ENCODE measurements at places on chromosomes 5 and 9.

DNA sequence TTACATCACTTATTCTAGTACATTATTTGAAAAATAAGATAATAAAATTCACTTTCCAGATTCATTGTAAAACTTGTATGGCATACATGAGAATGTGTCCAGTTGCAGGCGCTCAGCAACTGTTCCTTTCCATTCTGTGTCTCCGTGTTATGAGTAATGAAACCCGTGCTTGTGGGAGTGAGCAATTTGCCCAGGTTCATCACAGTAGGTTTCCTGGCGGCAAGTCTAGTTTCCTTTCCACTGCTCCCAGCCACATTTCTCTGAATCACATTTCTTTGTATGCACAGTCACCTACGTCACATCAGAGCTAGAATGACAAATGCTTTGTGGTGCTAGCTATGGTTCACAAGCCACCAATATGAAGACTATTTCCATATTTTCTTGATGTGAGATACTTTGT, 39.9 kb downstream of the MOCS2 start:
- peak; percentile 8 for DNase-seq

GRCh38 chr5:34657274-34657921, 1.3 kb downstream of the RAI14 start:
- no peak for DNase-seq

- no peak for DNase-seq
Measured at GRCh38 chr9:23379842-23380241, 446.2 kb downstream of the ELAVL2 start.

DNA sequence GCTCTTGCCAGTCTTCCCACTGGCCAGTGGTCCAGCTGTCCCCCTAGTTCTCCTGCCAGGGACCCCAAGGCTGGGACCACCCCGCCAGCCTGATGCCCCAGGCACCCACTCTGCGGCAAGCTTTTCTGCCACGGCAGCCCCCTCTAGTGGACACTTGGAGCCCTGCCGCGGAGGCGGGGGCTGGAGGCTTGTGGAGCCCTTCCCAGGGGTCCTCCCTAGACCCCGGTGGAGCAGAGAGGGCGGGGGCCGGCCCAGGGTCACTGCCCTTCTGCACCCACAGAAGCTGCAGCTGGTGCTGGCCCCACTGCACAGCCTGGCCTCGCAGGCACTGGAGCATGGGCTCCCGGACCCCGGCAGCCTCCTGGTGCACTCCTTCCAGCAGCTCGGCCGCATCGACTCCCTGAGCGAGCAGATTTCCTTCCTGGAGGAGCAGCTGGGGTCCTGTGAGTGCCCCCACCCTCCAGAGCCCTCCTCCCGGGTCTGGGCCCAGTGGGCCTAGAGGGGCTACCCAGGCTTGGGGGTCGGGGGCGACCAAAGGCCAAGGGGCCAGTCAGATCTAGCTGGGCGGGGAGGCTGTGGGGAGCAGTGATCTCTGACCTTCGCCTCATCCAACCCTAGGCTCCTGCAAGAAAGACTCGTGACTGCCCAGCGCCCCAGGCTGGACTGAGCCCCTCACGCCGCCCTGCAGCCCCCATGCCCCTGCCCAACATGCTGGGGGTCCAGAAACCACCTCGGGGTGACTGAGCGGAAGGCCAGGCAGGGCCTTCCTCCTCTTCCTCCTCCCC, 9.1 kb downstream of the EGFL7 start:
- no peak for DNase-seq

GRCh38 chr5:113237893-113238292, 196.9 kb downstream of the TSSK1B start:
- DNase-seq: no peak

- no peak for DNase-seq
Measured at GRCh38 chr9:126448136-126448535, 121.5 kb downstream of the MVB12B start.

DNA sequence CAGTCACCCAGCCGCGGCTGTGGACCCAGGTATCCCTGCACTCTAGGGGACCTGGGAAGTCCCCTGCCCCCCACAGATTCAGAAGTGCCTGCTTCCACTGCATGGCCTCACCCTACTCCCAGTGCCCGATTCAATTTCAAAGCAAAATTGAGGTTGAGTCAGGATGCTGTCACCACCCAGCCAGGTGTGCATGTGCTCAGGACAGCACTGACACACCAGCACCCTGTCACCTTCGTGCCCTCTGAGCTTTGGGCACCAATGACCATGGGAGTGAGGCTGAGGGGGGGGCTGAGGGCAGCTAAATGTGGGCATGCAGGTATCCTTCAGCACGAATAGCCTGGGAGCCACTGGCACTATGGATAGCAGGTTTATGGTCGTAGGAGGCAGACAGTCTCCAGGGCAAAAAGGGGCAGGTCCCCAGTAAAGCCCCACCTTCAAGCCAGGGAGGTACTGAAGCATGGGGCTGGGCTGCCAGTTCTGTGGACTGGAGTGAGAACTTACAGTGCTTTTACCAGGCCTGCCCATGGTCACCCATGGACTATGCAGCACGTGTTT, 1151.6 kb upstream of the CDH6 start:
- DNase-seq: no peak

- no peak for DNase-seq
Measured at GRCh38 chr9:134323741-134324358, 2.4 kb upstream of the RXRA start.

- no peak for DNase-seq
Measured at GRCh38 chr9:16869882-16870595, 431 bp downstream of the BNC2 start.

- DNase-seq: no peak
Measured at GRCh38 chr5:28648108-28648507, 1609.7 kb upstream of the CDH9 start.

DNA sequence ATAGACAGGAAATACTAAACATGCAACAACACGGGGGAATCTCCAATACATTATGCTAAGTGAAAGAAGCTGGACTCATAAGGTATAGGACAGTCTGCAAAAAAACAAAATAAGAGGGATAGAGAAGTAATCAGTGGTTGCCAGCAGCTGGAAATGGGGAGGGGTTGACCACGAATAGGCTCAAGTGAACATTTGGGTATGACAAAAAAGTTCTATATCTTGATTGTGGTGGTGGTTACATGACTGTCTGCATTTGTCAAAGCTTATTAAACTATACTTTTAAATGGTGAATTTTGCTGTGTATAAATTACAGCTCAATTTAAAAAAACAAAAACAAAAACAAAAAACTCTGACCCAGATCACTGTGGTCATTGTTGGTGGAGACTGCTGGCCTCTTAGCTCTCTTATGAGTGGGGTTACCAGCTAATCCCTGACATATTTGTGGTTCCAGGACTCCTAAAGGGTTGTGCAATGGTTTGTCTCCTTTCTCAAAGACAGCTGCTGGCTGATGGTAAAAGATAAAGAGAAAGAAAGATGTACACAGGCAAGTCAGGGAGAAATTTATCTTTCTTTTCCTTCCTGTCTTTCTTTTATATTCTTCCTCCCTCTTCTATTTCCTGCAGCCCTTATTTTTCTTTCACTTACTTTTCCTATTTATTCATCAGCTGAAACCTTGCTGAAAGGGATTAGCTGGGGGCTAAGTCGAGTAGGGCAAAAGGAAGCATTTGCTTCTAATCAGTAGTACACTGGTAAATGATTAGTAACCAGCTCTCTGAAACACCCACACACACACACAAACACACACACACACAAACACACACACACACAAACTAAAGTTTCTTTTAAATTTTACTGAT, 42.6 kb upstream of the APC start:
- no peak for DNase-seq

DNA sequence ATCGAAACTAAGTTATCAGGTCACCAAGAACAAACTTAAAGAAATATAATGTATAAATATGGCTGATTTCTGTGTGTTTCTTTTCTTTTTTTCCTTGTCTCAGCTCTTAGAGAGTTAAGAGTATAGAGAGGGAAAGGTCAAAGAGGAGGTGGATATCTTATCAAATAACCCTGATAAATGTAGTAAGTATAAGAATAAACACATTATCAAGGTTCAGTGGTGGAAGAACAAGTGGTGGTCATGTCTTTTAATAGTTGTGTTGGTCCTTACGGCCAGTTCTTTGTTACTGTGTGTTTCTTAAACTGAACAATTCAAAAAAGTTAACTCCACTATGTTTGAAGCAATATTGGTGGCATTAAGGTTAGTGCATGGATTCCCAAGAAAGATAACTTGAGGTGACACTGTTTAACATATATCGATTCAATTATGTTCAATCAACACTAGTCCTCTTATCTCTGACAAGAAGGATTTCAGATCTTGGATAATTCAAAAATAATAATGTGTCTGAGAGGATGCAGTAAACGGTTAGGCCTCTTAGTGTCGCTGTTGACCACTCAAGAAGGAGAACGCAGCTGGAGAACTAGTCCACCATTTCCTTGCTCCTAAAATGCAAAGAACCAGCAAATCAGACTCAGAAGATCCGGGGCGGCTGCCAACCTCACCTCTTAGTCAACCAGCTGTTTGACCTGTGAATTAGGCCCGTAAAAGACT, at the start of gene PCDHGA3:
TSS of gene PCDHGA3 (plus strand) at position 588 of the 711 bp plus-strand sequence. CDS start 205 bp downstream, outside the sequence.
- DNase-seq: no peak

DNA sequence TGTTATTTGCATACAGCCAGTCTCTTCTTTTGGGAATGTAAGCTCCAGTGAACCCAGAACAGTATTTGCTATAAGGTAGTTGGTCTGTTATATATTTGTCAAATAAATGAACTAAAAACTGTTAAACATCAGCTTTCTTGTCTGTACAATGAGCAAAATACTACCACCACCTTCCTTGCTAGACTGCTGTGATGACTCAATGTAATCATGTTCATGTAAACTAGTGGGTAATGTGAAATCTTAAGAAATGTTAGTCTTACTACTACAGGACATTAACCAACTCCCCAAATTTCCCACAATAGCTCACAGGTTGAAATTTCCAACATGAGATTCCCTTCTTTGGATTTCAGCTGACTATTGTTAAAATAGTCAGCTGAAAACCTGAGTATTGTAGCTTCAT, 176.1 kb downstream of the TRPM3 start:
- DNase-seq: no peak

- DNase-seq: no peak
Measured at GRCh38 chr5:143376911-143377813, 26.3 kb downstream of the NR3C1 start.

GRCh38 chr9:89400403-89401116, 82.3 kb downstream of the SECISBP2 start:
- no peak for DNase-seq

- DNase-seq: no peak
Measured at GRCh38 chr9:90972057-90972456, 170.4 kb downstream of the SYK start.

- DNase-seq: peak; percentile 20
Measured at GRCh38 chr5:77957-78804, 13.8 kb upstream of the PLEKHG4B start.

- DNase-seq: no peak
Measured at GRCh38 chr9:93132287-93132927, 1.6 kb downstream of the NINJ1 start.

DNA sequence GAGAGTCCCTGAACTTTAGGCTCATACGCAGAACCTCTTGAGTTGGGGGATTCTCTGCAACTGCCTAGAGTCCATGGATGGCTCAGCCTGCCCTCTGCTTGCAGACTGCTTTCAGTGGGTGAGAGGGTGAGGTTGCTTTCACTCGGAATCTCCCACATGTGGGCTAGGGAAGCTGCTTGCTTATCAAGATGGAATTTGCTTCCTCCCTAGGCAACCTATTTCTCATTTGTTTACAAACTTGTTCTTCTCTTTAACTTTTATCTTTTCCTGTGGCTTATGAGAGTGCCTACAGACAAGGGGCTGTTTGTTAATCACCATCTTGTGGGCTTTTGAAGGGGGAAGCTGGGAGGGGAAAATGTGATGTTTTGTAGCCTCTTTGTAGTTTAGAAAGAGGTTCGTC, 10.0 kb downstream of the TLE4 start:
- no peak for DNase-seq

GRCh38 chr5:73104326-73104725, 16.0 kb upstream of the TMEM171 start:
- no peak for DNase-seq

DNA sequence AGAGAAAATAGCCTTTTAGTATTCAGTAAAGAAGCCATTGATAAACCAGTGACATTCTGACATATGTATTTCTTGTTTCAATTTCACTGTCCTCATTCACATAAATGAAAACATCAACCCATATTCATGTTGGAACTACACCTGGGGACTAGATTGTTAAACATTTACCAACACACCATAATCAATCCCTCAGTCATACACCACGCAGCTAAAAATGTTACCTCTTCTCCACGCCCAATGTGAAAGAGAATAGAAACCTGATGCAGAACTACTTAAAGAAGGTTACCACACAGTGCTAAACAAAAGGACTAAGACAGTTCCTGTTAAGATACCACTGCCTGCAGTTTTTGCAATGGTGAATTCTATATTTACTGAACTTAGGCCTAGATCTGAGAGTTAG, 518.9 kb downstream of the PRELID2 start:
- no peak for DNase-seq

DNA sequence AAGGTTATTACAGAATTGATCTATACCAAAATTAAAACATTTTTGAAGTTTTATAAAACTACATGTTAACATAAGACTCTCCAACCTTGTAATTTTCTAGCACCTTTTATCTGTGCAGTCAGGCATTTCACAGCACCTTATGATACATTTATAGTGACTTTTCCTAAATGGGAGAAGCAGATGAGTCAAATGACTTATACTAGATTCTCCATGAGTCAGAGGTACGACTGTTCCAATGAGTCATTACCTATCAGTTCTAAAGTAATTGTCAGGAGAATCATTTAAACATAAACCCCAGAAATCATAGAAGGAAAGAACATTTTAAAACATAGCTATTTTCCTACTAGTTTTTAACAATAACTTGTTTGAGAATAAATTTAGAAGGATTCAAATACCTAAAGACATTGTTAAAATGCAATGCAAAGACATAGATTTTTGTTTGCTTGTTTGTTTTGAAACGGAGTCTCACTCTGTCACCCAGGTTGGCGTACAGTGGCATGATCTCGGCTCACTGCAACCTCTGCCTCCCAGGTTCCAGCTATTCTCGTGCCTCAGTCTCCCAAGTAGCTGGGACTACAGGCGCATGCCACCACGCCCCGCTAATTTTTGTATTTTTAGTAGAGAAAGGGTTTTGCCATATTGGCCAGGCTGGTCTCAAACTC, 34.7 kb upstream of the DMXL1 start:
- DNase-seq: no peak

- no peak for DNase-seq
Measured at GRCh38 chr5:170296935-170297588, 515 bp downstream of the LCP2 start.

GRCh38 chr5:58040846-58041245, 419.0 kb downstream of the PLK2 start:
- no peak for DNase-seq

- no peak for DNase-seq
Measured at GRCh38 chr5:78157001-78157400, 137.5 kb downstream of the AP3B1 start.

DNA sequence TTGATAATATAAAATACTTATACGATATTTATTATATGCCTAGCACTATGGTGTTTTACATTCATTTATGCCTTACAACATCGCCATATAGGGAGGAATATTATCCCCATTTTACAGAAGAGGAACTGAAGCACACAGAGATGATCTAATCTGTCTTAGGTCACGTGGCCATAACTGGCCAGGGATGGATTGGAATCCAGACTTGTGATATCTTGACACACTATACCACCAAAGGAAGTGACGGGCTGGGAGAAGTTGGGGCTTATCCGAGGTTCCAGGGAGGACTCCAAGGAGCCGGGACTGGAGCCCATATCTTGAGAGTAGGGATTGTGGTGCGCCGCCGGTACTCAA, 129.8 kb downstream of the TMEM174 start:
- DNase-seq: no peak

All from stimulated activated CD8-positive, alpha-beta memory T cell treated with anti-CD3 and anti-CD28 coated beads, Interleukin-7, amount 100 ng/mL, for 24 hours (primary cell).